ENCODE measurements at places on chromosomes 4 and X.

- DNase-seq, result no peak
These were observed 110.0 kb upstream of the PPARGC1A start for GRCh38 chr4:23999714-24000469.

GRCh38 chr4:1727117-1728031, 6.1 kb downstream of the TACC3 start:
- DNase-seq, result no peak

- no peak for DNase-seq
These were observed 69.0 kb downstream of the GATB start for GRCh38 chr4:151691639-151692442.

- no peak for DNase-seq
These were observed 79.2 kb downstream of the FBXL5 start for GRCh38 chr4:15575966-15576365.

DNA sequence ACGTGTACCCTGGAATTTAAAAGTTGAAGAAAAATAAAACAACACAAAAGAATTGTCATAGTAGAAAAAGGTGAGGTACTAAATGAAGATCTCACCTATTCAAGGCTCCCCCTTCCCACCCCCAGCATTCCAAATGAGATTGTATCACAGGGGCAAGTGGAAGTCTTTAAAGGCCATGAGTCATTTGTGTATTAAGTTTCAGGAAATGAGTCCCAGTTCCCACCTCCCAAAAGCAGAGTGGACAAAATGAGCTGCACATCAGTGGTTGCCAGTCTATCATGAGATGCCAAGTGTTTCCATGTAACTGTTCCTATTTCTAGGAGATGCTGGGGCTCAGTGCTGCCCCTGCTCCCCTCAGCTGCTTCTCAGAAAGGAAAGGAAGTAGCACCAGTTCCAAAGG, 20.1 kb downstream of the ARHGEF9 start:
- DNase-seq, result no peak

DNA sequence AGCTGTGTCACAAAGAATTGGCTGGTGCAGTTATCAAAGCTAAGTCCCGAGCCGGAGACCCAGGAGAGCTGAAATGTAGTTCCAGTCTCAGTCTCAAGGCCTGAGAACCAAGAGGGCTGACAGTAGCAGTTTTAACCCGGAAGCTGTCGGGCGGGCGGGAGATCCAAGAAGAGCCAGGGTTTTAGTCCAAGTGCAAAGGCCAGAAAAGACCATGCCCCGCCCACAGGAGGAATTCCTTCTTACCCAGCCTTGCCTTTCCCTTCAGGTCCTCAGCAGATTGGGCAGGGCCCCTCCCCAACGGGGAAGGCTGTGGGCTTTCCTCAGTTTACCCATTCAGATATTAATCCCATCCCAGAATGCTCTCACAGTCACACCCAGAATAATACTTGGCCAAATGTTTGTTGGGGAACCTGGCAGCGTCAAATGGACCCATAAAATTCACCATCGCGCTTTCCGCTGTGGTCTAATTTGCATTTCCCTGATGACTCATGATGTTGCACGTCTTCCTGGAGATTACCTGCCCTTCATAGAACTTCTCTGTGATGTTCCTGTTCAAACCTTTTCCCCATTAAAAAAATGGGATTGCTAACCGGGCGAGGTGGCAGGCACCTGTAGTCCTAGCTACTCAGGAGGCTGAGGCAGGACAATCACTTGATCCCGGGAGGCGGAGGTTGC, 16.2 kb downstream of the MAEA start:
- DNase-seq, result no peak

DNA sequence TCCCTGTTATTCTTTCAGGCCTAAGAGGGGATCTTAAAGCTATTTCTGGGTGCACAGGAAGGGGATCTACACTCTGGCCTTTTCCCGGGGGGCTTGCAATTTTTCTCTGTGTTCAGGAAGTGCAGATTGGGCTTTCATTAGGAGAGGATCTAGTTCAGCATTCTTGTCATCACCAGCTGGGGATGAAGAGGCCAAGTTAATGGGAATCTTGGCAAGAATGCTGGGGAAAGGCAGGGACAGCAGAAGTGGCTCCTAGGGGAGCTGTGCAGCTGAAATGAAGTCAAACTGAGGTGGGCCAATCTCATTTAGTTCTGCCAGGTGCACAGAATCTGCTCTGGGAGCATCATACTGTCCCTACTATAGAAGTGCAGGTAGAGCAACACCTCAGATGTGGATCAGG, 40.9 kb upstream of the ESX1 start:
- DNase-seq, result no peak

- DNase-seq, result no peak
These were observed 21.6 kb downstream of the IRF2 start for GRCh38 chr4:184452740-184453139.

DNA sequence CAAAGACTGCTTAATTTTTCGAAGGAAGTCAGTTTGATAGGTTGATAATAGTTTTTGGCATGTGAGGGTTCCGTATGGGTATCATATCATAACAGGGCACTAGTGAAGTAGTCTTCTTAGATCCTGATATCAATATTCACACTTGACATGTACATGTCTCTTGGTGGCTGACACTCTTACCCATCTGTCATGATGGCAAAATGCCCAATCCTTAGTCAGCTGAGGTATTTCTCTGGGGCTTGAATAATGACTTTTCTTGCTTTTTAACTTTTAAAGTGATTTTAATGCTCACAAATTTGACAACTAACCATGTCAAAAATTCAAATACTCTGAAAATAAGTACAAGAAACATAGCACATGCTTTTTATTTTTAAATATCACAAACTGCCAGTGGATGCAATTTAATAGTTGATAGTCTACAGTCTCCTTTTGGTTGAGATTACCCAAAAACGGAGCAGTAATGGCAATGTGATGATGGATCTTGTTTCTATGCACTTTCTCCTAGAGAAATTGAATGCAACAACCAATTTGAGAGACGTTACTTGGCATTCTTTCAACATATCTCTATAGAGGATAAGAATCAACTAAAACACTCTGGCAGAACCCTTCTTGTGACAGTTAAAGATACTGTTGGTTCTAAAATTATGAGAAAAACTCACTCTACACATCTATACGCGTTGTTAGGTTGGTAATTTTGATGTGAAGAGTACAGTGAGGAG, 552.9 kb upstream of the PABPC4L start:
- no peak for DNase-seq

- DNase-seq, result no peak
These were observed 527.3 kb downstream of the TLL1 start for GRCh38 chr4:166400270-166400894.

- DNase-seq, result no peak
These were observed 8.1 kb downstream of the PHEX start for GRCh38 chrX:22040184-22040583.

- DNase-seq, result no peak
These were observed 437.8 kb upstream of the FAM241A start for GRCh38 chr4:111707491-111707890.

DNA sequence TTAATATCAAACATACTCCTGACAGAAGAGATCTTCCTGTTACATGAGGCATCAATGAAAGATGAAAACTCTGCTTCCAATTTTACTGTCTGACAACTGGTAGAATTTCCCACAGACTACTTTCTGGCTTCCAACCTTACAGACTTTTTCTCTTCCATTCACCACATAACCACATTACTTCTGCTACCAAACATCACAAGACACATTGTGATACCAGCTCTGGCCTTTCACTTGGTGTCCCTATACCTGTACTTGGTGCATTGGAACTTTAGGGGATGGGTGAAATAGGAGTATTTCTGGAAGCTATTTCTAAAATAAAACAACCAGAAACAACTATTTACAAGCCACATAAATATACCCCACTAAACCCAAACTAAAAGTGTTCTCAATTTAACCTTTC, 20.5 kb downstream of the AMTN start:
- DNase-seq, result no peak

DNA sequence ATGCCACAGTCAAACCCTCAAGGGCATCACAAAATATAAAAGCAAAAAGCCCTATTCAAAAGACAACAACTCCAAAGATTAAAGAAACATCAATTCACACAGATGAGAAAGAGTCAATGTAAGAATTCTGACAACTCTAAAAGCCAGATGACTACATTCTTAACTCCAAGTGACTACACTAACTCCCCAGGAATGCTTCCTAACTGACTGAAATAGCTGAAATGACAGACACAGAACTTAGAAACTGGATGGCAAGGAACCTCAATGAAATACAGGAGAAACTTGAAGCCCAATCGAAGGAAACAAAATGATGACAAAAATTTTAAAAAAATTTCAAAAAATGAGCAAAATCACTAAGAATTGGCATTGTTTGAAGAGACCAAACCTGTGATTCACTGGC, 1047.6 kb upstream of the PCDH10 start:
- DNase-seq, result no peak

DNA sequence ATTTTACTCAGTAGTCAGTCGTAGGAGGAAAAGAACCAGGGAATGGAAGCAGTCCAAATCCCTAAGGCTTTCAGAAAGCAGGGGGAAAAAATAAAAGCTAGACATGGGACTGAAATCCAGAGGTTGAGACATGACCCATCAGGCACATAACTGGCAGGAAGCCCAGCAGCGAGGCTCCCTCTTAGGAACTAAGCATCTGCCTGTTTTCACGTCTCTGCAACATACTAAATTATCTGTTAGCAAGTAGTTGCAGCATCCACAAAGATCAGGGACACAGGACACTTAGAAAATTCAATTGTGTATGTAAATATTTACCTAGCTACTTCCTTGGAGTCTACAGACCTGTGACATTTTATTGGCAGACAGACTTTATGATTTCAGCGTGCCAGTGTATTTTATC, 118.0 kb upstream of the EDNRA start:
- no peak for DNase-seq
